ENCODE measurements at places on chromosomes 6 and 20.

DNA sequence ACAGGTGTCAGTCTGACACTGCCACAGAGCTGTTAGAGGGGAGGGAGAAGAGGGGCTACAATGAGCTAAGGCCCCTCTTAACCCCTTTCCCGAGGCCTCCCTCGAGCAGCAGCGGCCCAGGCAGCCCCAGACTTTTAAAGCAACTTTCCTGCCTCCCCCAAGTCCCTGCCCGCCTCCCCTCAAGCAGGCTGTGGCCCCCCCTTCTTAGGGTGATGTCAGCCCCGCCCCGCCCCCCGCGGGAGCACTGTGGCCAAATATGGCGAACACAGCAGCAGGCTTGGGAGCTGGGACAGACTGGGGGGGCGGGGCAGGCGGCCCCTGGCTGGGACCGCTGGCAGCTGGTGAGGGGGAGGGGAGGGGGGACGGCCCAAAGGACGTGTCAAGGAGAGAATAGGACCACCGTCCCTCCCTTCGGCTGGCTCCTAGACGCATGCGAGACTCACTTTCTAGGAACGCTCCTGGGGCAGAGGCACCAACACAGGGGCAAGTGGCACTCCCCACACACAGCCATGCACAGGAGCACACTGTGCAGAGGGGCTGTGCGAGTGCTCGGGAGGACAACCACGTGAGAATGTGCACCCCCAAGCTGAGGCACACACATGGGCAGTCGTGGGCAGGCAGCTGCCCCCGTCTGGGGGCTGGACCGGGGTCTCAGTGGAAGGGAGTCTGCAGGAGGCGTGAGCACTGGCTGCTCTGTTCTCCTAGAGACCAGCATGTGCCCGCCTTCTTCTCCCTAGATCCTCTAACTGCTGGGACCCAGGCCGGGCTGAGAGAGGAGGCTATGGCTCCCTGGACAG lies 6.7 kb downstream of the TEAD3 start:
- peak; percentile 94 for DNase-seq

GRCh38 chr6:134521116-134521501 lies 203.2 kb upstream of the SGK1 start:
- DNase-seq: peak; percentile 17

- peak; percentile 34 for DNase-seq
Measured at GRCh38 chr6:6826095-6826901, 237.8 kb downstream of the LY86 start.

DNA sequence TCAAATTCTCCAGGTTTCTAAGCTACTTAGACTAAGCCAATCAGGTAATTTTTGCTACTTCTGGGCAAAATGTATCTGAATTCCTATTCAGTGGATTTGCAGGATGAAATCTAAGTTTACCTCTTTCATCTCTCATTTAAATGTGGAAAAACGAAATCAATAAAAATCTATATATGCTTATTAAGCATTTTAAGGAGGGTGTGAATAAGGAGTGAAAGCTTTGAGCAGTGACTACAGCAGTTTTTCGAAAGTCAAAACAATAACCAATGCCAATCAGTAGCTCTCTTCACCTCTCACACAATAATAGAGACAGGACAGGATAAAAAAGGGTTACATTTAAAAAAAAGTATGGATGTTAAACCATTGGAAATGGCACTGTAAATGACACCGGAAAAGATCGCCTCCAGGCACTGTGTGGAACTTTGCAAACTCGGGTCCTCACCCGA lies 476 bp upstream of the BCKDHB start:
- DNase-seq: no peak

GRCh38 chr6:138387577-138388368 lies 10.1 kb downstream of the SMIM28 start:
- no peak for DNase-seq

GRCh38 chr6:134472661-134473060 lies 154.7 kb upstream of the SGK1 start:
- no peak for DNase-seq

GRCh38 chr6:107698146-107698545 lies 126.0 kb downstream of the SCML4 start:
- no peak for DNase-seq

- DNase-seq: no peak
Measured at GRCh38 chr6:159935065-159935464, 33.8 kb upstream of the IGF2R start.

DNA sequence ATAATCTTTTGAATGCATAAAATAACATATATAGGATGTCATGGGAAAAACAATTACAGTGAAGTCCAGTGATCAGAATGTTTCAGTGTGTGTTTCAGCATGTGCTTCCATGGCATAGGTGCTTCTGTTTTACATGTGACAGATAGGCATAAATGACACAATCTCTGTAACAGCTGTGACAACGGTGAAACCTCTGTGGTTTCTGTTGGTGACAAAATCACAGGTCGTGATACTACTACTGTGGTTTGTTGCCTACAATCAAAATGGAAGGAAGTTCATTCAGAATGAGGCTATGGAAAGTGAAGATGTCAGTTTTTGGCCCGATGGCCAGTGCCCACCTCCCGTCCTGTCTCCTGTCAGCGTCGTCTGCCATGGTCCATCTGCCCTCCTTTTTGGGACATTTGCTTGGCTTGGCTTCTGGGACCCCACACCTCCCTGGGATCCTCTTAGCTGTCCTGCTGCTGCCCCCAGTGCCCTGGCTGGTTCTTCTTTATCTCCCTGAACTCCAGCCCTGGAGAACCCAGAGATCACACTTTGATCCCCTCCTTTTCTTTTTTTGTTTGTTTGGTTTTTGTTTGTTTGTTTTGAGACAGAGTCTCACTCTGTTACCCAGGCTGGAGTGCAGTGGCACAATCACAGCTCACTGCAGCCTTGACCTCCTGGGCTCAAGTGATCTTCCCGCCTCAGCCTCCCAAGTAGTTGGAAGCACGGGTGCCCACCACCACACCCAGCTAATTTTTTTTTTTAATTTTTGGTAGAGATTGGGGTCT lies 79.3 kb upstream of the NAA20 start:
- DNase-seq: no peak

DNA sequence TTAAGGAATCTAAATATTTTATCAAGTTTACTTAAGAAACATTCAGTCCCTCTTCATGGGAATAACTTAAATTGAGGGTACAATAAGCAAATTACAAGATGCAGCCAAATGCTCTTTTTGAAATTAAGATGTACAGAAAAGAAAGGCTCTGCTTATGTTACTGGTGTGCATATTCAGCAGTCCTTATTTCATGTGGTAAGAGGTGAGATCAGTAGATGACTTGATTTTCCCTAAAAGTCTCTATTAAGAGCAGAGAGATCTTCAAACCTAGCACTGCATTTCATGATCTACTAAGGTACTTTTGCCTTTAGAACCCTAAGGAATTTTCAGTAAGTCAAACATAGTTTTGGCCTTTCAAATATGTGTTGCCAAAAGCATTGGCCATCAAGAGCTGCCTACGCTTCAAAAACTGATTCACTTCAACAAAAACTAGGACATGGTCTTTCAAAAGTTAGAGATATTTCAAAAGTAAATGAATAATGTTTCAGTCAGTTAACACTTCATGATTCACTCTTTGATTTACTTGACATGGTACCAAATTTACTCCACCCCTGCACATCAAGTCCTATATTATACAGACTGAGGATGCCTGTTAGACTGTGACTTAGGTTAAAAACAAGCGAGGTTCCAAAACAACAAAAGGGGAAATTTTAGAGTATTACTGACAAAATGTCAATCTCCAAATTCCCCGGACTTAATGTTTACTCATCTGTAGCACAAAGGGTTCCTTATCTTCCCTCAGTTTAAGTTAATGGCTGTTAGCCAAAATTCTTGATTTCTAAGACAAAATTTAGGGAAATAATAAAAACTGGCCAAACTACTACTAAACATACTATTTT lies 19.2 kb downstream of the C6orf62 start:
- DNase-seq: no peak

- DNase-seq: no peak
Measured at GRCh38 chr6:20312606-20313005, 89.1 kb upstream of the E2F3 start.

- DNase-seq: no peak
Measured at GRCh38 chr6:35496036-35496840, 641 bp downstream of the TEAD3 start.

DNA sequence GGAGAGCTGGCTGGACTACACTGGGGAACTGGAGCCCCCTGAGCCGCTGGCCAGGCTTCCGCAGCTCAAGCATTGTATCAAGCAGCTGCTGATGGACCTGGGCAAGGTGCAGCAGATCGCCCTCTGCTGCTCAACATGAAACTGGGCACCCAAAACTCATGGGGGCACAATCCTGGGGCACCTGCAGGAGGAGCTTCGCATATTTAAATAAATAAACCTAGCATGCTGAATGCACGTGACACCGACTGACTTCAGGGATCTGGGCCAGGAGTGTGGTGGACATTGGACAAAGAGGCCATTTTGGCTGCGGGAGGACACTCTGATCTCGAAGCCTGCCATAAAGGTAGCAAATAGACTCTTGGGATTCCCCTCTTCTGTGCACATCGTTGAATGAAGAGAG lies 6.8 kb downstream of the SCAND1 start:
- DNase-seq: no peak

- no peak for DNase-seq
Measured at GRCh38 chr6:89924231-89924630, 30.0 kb downstream of the GJA10 start.

- DNase-seq: no peak
Measured at GRCh38 chr6:40724886-40725285, 137.7 kb upstream of the LRFN2 start.

DNA sequence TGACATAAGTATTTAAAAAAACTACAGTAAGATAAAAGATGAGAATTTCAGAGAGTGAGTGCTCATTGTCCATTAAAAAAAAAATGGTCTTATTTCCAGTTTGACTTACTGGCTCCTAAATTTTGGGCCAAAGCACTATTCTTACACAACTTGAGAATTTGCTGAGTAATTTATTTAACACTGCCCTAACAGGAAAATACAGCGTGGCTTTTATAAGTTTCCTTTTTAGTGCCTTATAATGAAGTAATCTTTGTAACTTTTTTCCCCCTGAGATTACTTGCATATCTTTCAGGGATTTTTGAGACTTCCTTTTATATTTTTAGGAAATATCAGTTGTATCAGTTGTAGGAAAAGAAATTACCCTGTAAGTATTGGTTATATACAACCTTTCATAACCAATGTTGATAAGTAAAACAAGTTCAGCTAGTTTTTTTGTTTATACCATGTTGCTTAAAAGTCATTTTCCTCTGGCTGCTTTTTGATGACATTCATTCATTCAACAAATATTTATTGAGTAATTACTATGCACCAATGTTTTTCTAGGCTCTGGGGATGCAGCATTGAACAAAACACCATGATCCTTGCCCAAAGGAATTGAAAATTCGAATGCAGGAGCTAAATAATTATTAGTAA lies 106.4 kb upstream of the SGK1 start:
- no peak for DNase-seq

DNA sequence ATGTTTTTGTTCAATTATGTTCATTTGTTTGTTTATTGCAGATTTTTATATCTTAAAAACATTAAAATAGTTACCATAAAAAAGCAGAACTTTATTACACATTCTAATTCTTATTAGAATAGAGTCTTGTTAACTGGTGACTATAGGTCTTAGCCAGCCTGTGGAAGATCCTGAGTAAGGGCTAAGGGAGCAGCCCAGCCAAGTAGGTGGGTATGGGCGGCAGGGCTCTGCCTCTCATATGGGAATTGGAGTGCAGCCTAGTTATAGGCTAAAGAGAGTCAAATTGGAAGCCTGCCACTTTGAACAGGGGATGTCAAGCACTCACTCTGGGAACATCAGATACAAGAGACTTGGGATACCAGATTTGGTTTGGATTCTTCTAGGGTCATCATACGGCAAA lies 10.5 kb upstream of the HSF2 start:
- DNase-seq: no peak

DNA sequence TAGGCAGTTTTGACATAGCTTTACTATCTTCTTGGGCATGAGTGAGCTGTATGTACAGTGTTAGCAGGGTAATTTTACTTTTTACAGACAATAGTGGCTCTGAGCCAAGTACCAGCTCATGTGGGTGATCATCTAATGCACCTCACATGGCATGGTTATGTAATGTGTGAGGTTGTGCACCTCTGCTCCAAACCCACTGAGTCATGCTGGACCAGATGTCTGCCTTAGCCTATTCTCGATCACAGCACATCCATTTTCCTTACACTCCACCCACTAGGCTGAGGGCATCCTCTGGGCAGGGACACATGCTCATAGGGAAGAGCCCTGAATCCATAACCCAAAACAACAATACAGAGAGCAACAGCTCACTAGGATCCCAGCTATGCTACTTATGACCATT lies 71.6 kb upstream of the FBXL4 start:
- no peak for DNase-seq

- DNase-seq: no peak
Measured at GRCh38 chr20:9241232-9241692, 172.4 kb downstream of the PLCB4 start.

- no peak for DNase-seq
Measured at GRCh38 chr6:8131265-8131897, 29.0 kb upstream of the EEF1E1 start.
